NCI-H524 (cell line): ENCODE measurements at places on chromosomes 4 and X.
A peak's percentile ranks its signal among the peaks of the same experiment; 100 is the strongest.

- DNase-seq, result no peak
Measured at GRCh38 chrX:38548508-38548907, 12.8 kb upstream of the TSPAN7 start.

DNA sequence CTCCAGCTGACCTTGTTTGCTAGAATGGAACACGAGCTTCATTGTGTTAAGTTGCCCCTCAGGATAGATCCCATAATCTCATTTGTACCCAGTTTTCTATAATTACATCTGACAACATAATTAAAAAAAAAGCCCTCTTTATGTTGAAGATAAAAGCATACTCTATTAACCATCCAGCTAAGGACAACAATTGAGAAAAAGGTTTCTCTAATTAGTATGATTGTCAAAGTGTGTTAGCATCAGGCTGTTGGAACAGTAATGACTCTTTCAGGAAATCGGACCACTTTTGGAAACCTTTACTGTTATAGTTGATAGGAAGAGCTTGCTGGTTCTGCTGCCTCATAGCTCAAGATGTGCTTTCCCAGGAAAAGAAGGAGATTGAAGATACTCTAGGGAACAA, 172.6 kb downstream of the FHIP1A start:
- no peak for DNase-seq

- no peak for DNase-seq
Measured at GRCh38 chr4:144658903-144659302, 12.9 kb downstream of the HHIP start.

DNA sequence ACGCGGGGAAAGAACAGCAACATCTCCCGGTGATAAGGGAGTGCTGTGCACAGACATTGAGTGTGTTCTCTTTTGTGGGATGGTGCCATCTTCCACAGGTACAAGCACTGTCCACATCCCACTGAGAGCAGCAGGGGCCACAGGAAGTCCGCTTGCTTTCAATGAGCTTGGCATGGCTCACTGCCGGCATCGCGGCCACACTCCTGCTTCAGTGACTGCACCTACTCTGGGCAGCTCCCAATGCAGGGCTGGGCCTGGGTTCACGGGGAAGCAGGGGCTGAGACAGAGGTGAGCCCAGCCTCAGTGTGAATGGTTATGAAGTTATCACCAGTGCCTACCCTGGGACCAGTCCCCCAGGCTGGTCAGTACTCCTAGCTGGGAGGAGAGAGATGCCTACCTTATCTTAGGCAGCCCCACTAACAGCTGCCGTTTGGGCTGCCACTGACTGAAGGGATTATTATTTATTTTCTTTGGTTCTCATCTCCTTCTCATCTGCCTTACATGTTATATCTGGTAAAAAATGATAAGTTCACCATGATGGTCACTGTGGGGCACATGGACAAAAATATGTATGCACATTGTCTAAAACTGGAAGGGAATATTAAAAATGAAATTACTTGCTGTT, 99.2 kb downstream of the MGST2 start:
- DNase-seq, result no peak

DNA sequence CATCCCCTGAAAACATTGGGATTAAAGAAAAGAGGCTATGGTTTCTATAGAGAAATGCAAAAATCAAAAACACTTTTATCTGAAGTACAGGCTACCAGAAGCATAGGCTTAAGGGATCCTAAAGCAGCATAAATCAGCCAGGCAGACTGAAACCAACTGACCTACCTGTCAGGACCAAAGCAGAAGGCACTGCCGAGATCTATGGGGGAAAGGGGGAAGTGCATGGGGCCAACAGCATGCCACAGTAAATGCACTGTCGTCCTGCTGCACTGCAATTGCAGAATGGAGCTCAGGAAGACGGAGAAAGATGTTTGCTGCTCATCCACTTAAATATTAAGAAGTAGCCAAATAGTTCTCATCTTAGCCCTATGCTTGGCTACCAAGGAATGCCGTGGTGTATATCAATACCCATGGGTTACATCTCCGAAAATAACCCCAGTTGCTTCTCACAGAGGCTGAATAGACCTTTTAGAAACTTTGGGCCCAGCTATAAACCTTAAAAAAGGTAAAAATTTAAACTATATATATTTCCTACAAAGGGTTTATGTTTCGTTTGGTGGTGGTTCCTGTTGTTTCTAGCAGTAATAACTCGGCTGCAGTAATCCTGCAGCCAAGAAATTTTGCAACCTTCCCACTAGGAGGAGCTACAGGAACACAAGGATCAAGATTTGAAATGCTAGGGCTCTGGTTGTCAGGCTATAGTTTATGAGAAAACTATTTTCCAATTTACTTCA, 312.2 kb upstream of the DIAPH2 start:
- DNase-seq, result peak; percentile 48

DNA sequence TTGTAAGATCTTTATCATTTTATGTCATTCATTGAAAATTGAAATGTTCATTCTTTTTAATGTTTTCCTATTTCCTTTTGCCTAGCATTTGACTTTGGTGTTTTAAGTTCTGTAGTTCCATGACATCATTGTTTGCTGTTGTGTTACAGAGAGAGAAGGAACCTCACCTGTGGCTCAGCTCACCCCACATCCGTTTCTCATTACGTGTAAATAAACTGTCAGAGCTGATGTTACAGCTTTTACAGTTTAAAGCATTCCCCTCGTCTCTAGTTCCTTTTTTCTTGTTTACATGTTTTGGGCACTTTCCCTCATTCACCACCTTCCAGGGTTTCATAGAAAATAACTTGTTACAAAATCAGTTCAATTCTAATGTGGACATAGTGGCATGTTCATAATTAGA, 137.2 kb downstream of the FNIP2 start:
- DNase-seq, result no peak

- DNase-seq, result no peak
Measured at GRCh38 chrX:134692233-134692632, 34.0 kb upstream of the PLAC1 start.
